ENCODE measurements at places on chromosomes 7 and 10.

GRCh38 chr10:29273478-29273877 is 15.4 kb upstream of the LYZL1 start:
- no peak for DNase-seq

DNA sequence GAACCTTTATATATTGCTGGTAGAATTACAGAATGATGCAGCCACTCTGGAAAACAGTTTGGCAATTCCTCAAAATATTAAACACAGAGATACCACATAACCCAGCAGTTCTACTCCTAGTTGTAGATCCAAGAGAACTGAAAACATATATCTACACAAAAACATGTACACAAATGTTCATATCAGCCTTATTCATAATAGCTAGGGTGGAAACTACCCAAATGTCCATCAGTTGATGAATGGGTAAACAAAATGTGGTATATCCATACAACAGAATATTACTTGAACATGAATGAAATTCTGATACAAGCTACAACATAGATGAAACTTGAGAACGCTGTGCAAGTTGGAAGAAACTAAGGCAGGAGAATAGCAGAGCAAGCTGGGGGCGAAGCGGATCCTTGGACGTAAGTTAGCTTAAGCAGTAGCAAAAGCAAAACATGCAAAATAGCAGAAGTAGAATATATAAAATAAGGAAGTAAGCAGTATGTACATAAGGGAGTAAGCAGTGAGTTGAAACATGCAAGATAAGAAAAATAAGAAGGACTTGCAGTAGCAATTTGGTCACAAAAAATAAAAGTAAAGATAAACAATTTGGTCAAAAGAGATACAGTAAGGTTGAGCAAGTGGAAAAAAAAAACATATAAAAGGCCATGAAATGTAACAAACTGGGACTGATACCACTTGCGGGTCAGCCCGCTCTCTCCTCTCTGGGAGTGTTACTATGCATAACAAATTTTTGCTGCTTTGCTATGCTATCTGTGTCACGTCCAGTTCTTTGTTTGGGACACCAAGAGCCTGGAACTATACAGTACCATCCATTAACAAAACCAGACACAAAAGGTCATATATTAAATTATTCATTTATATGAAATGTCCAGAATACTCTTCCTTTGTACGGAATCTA is 18.0 kb upstream of the HILPDA start:
- DNase-seq: no peak

- DNase-seq: no peak
Observed at GRCh38 chr7:3453398-3453797, 152.3 kb downstream of the SDK1 start.

- no peak for DNase-seq
Observed at GRCh38 chr7:55965100-55965470, 700 bp downstream of the NIPSNAP2 start.

- no peak for DNase-seq
Observed at GRCh38 chr7:130144312-130145171, 60.7 kb downstream of the TMEM209 start.

DNA sequence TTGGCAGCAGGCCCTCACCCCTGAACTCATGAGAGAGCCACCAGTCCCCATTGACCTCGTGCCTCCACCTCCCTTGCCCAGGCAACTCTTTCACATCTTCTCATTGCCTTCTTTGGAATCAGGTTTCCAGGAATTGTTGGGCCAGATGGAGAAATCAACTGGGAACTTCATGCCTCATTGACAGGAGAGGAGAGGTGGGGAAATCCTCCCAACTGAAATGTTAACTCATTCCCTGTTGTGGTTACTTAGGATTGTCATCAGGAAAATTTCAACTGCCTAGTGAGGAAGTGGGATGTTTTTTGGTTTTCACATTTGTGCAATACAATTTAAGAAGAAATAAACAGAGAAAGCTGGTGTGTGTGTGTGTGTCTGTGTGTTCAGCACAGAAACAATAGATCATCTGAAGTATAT is 106.6 kb upstream of the INHBA start:
- no peak for DNase-seq

DNA sequence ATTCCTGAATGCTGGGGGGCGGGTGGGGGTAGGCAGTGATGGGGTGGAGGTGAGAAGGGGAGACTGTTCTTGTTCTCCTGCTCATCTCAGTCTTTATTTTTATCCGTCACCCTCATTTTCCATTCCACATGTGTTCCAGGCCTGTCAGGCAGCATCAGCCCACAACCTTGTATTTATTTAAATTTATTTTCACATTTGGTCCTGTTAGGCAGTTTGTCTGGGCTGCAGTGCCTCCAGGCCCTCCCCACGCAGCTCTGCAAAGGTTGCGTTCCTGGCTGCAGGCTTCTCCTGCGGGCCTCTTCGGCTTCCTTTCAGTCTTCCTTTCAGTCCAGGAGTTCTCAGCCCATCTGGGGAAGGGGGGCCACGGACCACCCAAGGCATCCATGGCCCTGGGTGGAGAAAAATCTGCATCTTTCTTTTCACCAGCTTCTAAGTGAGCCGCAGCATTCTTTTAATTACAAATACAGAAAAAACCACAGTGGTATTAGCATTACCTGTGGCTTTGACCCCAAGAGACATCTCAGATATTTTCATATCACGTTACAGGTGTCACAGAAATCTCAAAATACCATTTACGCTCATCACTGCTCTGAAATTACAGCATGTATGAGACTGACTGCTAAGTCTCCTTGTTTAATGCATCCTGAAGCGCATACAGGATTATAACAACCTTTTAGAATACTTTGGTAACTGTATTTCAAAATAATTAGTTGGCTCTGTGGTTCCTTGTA is 94.0 kb downstream of the C10orf105 start:
- no peak for DNase-seq

- no peak for DNase-seq
Observed at GRCh38 chr7:52311886-52312285, 723.5 kb upstream of the POM121L12 start.

DNA sequence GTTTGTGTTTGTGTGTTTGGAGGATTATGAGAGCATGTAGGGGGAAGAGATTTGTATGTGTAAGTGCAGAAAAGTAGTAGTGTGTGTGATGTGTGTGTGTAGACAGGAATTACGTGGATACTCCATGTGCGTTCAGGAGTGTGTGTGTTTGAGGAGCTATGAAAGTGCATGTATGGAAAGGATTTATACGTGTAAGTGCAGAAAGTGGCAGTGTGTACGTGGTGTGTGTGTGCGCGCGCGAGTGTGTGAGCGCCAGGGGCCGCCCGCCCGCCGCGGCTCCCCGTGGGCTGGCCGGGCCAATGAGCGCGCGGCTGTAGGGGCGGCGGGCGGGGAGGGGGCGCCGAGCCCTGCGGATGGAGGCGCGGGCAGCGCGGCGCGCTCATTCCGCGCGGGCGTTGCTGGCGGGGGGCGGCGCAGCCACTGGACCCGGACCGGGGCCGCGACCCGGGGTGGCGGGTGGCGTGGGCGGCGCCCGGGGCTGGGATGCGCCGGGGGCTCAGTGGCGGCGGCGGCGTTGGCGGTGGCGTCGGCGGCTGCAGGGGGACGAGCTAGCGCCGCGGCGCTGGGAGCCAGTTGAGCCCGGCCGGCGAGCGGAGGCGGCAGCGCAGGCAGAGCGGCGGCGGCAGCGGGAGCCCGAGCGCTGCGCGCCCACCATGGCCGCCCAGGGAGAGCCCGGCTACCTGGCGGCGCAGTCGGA is at the start of gene BICC1:
BICC1 (plus strand) TSS at position 382 of the 697 bp plus-strand sequence; CDS start at position 654, 272 bp downstream.
- DNase-seq: no peak

GRCh38 chr7:19442016-19442785 is 266.6 kb downstream of the POLR1F start:
- DNase-seq: no peak

- no peak for DNase-seq
Observed at GRCh38 chr10:110363572-110364411, 59.1 kb upstream of the SMNDC1 start.

DNA sequence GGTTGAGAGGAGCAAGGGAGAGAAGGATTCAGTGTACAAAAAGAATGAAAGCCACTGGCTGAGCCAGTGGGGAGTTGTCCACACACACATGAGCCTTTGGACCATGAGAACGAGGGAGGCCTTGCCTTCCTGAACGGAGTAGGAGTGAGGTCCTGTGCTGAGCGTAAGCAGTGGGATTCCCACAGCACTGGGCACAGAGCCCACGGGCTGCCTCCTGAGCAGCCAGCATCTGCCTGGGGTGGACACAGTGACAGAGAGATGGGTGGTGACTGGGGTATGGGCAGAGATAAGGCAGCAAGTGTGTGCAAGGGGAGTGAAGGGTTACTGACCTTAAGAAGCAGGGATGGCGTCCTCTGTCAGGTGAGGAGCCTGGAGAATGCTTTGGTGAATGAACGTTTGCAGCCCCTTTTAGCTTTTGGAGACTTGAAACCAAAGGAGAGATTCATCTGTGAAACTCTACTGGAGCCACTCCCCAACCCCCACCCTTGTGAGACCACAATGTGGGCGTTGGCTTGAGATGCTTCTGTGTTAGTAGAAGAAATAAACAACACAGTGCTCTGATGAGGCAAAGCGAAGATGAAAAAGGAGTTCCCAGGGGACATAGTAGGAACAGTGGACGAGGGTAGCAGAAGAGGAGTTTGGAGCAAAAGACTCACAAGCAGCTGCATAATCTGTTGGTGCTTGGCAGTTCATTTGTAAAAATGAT is 56.5 kb downstream of the FIGNL1 start:
- no peak for DNase-seq

DNA sequence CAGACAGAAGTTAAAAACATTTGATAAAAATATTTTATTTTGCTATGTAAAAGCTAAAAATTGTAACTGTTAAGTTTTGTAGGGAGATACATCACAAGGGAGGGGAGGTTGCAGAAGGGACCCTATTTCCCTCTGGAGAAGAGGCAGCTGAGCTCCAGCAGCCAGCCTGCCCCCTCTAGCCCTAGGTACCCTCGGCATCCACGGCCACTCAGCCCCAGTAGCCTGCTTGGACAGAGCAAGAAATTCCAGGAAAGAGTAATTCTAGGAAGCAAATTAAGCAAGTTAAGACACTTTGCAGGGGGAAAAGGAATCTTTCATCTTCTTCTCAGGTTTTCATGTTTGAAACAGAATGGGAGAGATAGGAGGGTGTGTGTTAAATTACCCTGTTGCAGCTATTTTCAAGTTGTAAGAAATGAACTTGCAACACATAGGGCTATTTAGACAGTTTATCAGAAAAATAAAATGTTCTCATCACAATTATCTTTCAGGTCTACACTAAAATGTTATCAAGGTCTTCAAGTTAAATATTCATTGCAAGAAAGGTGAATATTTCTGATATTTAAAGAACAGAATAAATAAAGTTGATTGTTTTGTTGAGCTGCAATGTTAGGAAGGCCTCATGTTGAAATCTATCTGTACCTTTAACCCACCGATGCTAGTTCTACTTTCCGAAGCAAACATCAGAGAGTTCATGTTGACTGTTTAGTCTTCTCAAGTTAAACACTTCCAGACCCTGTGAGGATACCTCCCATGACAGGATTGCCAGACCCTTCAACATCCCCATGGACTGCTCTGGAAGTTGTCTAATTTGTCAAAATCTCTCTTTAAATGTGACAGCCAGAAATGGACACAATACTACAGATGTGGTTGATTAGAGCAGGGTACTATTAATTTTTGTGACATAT is 5.5 kb downstream of the SGCE start:
- no peak for DNase-seq

- no peak for DNase-seq
Observed at GRCh38 chr10:87658858-87659555, 671 bp upstream of the PAPSS2 start.

DNA sequence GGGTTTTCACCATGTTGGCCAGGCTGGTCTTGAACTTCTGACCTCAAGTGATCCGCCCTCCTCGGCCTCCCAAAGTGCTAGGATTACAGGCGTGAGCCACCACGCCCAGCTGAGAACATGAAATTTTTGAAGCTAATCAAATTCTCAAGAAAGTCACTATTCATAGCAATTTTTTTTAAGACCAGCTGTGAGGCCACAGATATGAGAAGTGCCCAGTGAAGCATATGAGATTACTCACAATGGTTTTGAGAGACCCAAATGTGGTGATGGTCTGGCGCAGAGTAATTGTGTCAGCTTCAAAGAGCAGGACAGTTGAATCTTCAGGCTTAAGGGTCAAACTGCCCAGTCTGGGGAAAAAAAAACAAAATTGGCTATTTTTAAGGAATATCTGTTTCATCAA is 16.2 kb downstream of the NCOA4 start:
- DNase-seq: no peak

- no peak for DNase-seq
Observed at GRCh38 chr7:87129332-87129731, 22.9 kb upstream of the DMTF1 start.

GRCh38 chr10:64010711-64011110 is 489.5 kb downstream of the REEP3 start:
- no peak for DNase-seq

DNA sequence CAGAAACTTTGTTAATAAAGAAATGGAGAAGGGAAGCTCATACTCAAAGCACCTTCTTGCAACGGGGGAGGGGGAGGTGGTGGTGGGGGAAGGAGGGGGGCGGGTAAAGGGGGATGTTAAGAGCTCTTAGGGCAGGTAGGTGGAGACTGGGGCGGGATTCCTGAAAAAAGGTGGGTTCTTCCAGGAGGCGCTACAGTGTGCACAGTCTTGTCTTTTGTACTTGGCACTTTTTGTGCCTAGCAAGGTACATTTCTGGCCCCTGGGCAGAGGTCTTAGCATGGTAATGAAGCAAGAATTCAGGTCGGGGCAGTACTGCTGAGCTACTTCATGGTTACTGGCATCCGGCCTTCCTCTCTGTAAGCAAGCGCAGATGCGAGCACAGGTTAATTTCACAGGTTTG is 15.2 kb upstream of the LAMB4 start:
- no peak for DNase-seq

GRCh38 chr10:7199152-7199760 is 211.6 kb downstream of the SFMBT2 start:
- DNase-seq: no peak

DNA sequence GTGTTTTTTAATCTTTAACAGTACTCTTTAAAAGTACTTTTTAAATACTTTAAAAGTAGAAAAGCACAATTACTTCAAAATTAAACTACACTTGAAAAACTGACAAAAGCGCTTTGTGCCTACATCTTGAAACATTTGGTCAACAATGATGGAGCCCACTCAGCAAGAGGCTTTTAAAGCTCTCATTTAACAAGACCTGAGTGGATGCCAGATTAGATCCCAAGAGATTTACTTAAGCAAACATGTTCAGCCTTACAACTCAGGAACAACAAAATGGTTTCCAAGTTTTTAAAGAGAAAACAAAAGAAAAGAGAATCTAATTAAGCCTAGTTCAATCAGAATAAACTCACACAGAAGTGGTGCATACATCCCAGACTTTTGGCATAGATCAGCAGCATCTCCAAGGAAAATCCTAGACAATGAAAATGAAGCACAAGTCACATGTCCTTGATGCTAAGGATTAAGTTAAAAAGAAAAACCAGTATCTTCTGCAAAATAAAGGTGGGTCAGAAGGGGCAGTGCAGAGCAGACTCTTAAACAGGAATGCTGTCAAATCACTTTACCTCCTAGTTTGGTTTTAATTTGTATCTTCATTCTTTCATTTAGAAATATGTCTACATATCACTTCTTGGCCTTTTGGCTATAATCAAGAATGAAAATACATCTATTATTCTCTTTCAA is 26.2 kb downstream of the HIBADH start:
- no peak for DNase-seq

DNA sequence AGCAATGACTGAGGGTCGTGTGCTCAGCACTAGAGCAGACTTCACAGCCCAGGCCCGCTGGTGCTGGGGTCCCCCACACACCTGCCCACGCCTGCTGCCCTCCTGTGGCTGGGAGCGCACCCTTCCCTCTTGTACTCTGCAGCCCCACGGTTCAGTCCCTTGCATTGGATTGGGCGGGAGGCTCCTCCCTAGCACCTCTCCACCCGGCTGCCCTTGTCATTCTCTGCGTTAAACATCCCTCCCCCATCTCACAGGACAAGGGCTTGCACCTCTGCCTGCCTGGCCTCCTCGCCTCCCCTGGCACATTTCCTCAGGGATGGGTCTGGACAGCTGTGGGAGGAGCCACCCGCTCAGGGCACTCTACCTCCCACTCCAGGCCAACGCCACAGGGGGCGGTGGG is 68.6 kb downstream of the ALOX5 start:
- DNase-seq: no peak
